Stimulated activated CD8-positive, alpha-beta memory T cell treated with anti-CD3 and anti-CD28 coated beads, Interleukin-15, amount 100 ng/mL, for 4 hours (primary cell): ENCODE measurements at places on chromosomes 12 and 14.

- DNase-seq, result no peak
Observed at GRCh38 chr14:49931523-49931922, 38.6 kb downstream of the ARF6 start.

GRCh38 chr12:25935355-25936144 lies 22.9 kb upstream of the RASSF8 start:
- DNase-seq, result no peak

- no peak for DNase-seq
Observed at GRCh38 chr14:58430156-58430555, 2.6 kb downstream of the KIAA0586 start.

- DNase-seq, result no peak
Observed at GRCh38 chr12:124910561-124911478, 3.6 kb downstream of the UBC start.

GRCh38 chr12:105769486-105769885 lies 369.3 kb downstream of the NUAK1 start:
- no peak for DNase-seq

- DNase-seq, result no peak
Observed at GRCh38 chr12:130117233-130117632, 45.0 kb upstream of the FZD10 start.

DNA sequence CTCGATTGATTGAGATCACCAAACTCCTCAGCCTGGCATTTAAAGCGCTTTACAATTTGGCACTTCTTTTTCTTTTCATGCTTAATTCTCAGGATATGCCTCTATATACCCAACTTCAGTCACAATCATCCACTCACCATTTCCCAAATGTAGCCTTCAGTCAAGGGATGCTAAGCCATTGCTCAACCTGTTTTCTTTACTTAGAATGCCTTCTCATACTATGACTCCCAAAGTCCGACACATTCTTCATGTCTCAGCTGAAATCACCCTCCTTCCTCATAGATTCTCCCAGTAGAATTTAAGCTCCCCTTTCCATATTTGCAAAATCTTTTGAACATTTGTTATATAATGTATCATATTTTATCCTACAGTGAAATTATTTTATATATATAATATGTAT lies 467.0 kb downstream of the LRIG3 start:
- DNase-seq, result no peak

DNA sequence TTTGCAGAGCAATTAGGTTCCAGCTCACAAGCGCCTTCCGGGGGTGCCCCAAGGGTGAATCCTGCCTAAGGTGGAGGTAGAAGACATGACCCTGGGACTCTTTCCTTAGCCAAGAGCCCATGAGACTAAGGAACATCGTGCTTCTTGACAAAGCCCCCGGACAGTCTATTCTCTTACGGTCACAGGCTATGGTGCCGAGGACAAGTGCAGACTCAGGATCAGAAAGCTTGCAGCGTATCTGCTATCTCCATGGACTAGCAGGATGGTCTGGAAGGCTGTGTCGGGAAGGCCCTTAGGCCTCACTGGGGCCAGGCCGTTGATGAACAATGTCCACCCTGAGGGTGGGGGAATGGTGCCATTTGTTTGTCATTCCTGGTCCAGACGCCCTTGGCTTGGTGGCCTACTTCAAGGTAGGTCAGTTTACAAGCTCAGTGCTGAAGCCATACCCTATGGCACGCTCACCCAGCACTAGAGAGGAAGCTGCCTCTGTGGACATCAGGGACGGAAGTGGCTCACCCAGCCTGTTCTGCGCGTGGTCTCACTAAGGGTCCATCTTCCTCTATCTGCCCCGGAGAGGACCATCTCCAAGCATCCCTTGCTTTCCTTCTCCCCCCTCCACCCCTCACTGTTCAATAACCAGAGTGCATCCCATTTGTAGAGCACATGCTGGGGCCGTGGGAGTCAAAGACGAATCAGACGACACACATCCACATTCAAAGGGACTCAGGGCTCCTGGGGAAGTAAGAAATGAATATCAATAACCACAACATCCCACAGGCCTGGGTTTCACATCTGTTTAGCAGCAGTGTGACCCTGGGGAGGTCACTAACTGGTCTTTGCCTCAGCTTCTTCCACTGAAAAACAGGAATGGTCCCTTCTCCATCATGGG lies 45.0 kb upstream of the IQSEC3 start:
- no peak for DNase-seq

DNA sequence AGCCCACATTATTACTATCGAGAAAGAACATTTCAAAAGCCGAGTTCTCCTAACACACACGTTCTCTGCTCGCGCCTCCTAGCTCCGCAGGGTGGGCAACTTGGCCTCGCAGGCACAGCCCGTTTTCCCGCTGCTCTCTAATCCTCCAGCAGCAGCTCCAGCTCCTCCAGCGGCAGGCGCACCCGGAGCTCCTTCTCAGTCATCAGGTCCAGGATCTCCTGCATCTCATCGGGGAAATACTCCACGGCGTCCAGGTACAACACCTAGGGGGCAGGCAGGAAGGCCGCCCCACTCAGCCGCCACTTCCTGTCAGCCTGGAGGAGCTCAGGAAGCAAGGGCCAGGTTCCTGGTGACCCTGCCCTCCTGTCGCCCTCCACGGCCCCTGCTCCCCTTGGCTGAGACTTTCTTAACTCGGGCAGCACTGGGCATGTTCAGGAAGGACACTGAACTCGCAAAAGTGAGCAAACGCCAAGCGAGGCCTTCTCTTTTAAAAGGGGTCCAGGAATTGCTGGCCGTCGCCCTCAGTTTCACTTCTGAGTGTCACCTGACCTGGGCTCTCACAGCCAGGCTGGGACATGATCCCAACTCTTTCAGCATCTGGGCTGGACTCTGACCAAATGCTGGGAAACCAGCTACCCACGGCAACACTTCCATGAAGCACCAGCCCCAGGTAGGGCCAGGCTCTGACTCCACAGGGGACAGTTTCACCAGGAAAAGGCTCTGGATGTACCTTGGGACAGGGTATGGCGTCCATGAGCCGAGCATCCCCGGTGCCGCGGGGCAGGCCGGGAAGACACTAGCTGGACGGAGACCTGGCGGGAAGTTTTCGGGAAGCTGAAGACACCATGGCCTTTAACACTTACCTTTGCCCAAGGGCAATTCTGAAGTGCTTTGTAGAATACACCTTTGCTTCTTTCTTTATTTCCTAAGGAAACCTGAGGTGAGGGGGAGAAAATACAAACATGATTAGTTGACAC lies 22.1 kb downstream of the PSMC1 start:
- DNase-seq, result no peak

DNA sequence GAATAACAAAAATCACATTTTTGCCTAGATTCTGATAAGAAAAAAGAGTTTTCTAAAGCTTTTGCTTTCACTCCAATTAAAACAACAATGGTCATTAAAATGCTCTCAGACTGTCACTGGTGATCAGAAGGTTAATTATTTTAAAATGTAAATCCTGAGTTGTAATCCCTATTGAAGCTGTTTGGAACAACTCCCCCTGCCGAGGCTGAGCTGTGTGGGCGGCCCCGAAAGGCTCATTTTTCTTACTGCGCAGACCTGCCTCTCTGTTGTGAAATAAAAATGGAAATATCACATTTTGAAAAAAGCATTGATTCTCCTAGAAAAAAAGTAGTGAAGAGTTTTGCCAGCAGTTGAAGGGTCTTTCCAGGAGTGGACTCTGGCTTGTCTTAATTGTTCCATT lies 174.8 kb upstream of the CDKN3 start:
- DNase-seq, result no peak
